Activated CD4-positive, alpha-beta T cell treated with anti-CD3 and anti-CD28 coated beads, Interleukin-2, amount 10 ng/mL, durations not matched to agents 7 days and 5 days (primary cell): ENCODE measurements at places on chromosomes 1 and 21. TPM values are rescaled to one million over a fixed set of nuclear protein-coding genes. Genes with fewer than 3 reads are reported as not detected.

APOBEC4 gene
- not detected for total RNA-seq

IFI44L gene
- total RNA-seq = 374 TPM

ADAMTS5 gene
- not detected for total RNA-seq

CACNA1S gene
- not detected for total RNA-seq

PTGS2 gene
- total RNA-seq = not detected

C8B gene
- total RNA-seq = not detected

NKAIN1 gene
- 0.42 TPM for total RNA-seq

C1QC gene
- total RNA-seq = not detected

FAM72D gene
- 17.0 TPM for total RNA-seq

SLC19A1 gene
- total RNA-seq = 43.8 TPM

ANKRD35 gene
- total RNA-seq = 0.40 TPM

ARMH1 gene
- 50.7 TPM for total RNA-seq

OR2L13 gene
- total RNA-seq = not detected

ANGPTL3 gene
- total RNA-seq = not detected

SGIP1 gene
- not detected for total RNA-seq

F13B gene
- total RNA-seq = not detected

TRPM2 gene
- 13.9 TPM for total RNA-seq

DENND2D gene
- 329 TPM for total RNA-seq

NID1 gene
- total RNA-seq = 0.08 TPM

SPRR3 gene
- total RNA-seq = not detected

RPE65 gene
- total RNA-seq = not detected

ACTN2 gene
- not detected for total RNA-seq

TSPEAR gene
- total RNA-seq = not detected

NHLH1 gene
- total RNA-seq = 0.25 TPM

GALE gene
- 17.4 TPM for total RNA-seq

LPGAT1 gene
- total RNA-seq = 76.0 TPM

OR2M3 gene
- not detected for total RNA-seq

PLEKHA6 gene
- total RNA-seq = not detected

OR2T35 gene
- total RNA-seq = not detected

PDC gene
- total RNA-seq = not detected

FLG gene
- not detected for total RNA-seq

EPS15 gene
- total RNA-seq = 58.8 TPM

FCRLB gene
- total RNA-seq = 0.25 TPM

OR6Y1 gene
- total RNA-seq = not detected

OR10J1 gene
- total RNA-seq = not detected

MIB2 gene
- 40.0 TPM for total RNA-seq

SRM gene
- total RNA-seq = 88.1 TPM

LZIC gene
- 28.0 TPM for total RNA-seq

PLA2G2C gene
- not detected for total RNA-seq

GBP6 gene
- 0.27 TPM for total RNA-seq

IVNS1ABP gene
- total RNA-seq = 89.9 TPM

EYA3 gene
- total RNA-seq = 30.7 TPM

LCE1A gene
- total RNA-seq = not detected

SFN gene
- total RNA-seq = 3.0 TPM

MATN1 gene
- not detected for total RNA-seq

CFAP74 gene
- not detected for total RNA-seq

FABP3 gene
- total RNA-seq = not detected

CLDN17 gene
- total RNA-seq = not detected

PROK1 gene
- not detected for total RNA-seq

LAMB3 gene
- total RNA-seq = 1.3 TPM

CELA3B gene
- not detected for total RNA-seq

RCAN1 gene
- total RNA-seq = 8.0 TPM

LCE3D gene
- not detected for total RNA-seq

BATF3 gene
- 12.5 TPM for total RNA-seq

RGSL1 gene
- not detected for total RNA-seq

ALG14 gene
- total RNA-seq = 3.4 TPM

ATG4C gene
- total RNA-seq = 12.1 TPM

RHCE gene
- not detected for total RNA-seq

CENPF gene
- 173 TPM for total RNA-seq
